Stimulated activated CD4-positive, alpha-beta T cell treated with anti-CD3 and anti-CD28 coated beads, Interleukin-1b, Interleukin-23, amount 100 ng/mL, for 1 hour (primary cell): ENCODE measurements at places on chromosomes 5 and 9.

DNA sequence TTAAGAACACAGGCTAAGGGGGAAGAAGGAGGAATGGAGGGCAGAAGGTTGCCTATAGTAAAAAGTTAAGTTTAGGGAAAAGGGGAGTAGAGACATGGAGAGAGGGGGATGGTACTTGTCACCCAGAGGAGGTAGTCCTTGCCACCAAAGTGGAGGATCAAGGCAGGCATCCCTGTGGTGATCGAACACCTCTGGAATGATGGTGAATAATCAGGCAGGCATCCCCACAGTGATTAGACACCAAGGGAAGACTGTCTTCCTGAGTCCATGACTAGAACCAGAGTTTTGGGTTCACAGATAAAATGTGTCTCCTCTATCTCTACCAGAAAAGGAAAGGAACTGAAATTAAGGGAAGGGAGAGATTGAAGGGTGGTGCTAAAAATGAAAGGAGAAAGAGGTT, 19.2 kb upstream of the HMGCS1 start:
- no peak for DNase-seq

DNA sequence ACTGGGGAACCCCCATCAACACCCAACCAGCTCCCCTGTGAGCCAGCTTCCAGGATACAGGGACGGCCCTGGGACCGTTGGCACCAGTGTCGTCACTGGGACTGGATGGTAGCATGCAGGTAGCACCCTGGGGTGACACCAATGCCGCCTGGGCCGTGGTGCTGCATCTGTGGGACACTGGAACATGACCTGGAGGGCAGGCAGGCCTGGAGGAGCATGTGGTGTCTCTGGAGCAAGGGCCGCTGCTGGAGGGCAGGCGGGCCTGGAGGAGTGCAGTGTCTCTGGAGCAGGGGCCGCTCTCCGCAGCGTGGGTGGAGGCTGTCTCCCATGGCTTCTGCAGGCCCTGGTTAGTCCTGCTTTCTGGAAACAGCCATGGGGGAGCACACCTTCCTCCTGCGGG, 13.1 kb downstream of the LPCAT1 start:
- no peak for DNase-seq

DNA sequence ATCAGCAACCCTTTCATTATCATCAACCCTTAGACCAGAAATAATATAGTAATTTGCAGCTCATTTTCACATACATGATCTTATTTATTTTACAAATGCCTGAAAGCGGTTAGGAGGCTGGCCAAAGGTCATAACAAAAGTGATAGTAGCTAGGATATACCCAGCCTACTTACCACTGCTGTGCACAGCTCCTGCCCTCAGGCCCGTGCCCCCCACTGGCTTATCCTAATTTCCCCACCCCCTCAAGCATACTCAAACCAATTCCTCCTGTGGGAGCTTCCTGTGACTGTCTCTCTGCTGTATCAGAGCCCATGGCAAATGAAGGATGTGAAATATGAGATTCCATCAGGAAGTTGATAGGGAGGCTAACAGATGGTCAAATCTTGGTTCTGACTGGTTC, 14.8 kb downstream of the FAM219A start:
- DNase-seq: no peak

GRCh38 chr5:53431665-53432064, 48.8 kb upstream of the FST start:
- DNase-seq: no peak

- no peak for DNase-seq
These were observed 1.9 kb upstream of the PJA2 start for GRCh38 chr5:109411627-109412026.

GRCh38 chr5:64018966-64019365, 56.7 kb upstream of the HTR1A start:
- no peak for DNase-seq
